Transverse colon (tissue), 4 donors: ENCODE measurements at places on chromosomes 4 and X. TPM values are rescaled to one million over a fixed set of nuclear protein-coding genes. Genes with fewer than 3 reads are reported as not detected.

- H3K4me3 ChIP-seq: no peak overlapping the region
- no peaks in the 10 kb centered on the region for H3K4me1 ChIP-seq
- no peak overlapping the region for H3K27ac ChIP-seq
- no peaks in the 10 kb centered on the region for H3K27me3 ChIP-seq
- no peaks in the 10 kb centered on the region for H3K36me3 ChIP-seq
Measured at GRCh38 chr4:174389439-174389838, 105.7 kb downstream of the CEP44 start.

DNA sequence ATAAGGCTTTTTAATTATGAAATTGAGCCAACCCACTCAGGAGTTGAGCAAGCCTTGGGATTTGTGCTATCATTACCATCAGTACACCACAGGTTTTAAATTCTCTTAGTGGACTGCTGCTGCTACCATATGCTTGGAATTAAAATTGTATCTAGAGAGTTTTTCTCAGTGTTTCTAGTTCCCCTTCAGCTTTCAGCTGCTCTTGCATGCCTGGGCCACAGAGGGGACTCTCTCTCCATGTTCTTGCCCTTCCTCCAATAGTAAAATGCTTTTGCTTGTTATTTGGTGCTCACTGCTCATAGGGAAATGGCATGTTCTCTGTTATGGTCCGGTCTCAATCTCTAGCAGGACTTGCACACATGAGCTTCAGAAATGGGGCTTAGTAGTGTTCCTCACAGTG, 101.9 kb downstream of the IGSF1 start:
- H3K4me3 ChIP-seq: no peak overlapping the region
- no peaks in the 10 kb centered on the region for H3K36me3 ChIP-seq
- no peaks in the 10 kb centered on the region for H3K4me1 ChIP-seq

- H3K27me3 ChIP-seq: no peaks in the 10 kb centered on the region
- H3K4me3 ChIP-seq: no peak overlapping the region
- no peak for DNase-seq
- H3K4me1 ChIP-seq: no peaks in the 10 kb centered on the region
Measured at GRCh38 chr4:146123231-146123630, 52.3 kb upstream of the LSM6 start.

DNA sequence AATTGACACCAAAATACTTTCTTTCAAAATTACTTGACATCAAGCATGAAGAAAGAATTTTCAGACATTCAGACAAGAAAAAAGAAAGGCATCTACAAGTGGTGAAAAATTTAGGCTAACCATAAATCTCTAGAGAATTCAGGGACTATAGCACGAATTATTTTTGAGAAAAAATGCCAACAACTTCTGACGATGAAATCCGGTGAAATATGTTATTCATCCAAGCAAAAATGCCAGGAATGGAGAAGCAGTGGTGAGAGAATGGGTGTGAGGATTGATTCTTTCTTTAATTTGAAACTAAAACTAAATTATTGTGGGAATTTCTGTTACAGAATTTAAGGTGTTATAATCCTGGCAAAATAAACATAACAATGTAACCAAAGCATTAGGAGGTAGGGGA, 69.4 kb upstream of the SORBS2 start:
- no peak overlapping the region for H3K27ac ChIP-seq
- H3K36me3 ChIP-seq: no peaks in the 10 kb centered on the region
- no peak overlapping the region for H3K4me3 ChIP-seq
- no peaks in the 10 kb centered on the region for H3K4me1 ChIP-seq

DNA sequence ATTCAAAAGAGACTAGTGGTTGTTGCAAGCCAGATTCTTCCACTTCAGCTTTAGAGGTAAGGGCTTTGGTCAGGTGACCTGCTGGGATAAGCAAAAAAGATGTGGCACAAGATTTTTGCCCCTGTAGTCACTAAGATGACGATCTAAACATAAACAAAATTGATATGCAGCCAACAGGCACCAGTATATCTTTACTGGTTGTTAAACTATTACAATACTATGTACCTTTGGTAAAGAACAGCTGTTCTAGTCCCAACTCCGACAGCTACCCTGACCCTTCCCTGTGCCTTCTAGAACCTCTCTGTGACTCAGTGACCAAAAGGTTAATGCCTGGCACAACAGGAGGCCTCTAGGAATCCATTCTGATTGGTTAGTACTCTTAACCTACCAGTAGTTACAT, 59.6 kb downstream of the MGST2 start:
- H3K4me3 ChIP-seq: no peak overlapping the region
- no peak overlapping the region for H3K27ac ChIP-seq
- no peak for DNase-seq
- no peaks in the 10 kb centered on the region for H3K27me3 ChIP-seq

GRCh38 chr4:34187056-34187455, 2057.3 kb downstream of the ARAP2 start:
- H3K27ac ChIP-seq: no peak overlapping the region
- no peaks in the 10 kb centered on the region for H3K36me3 ChIP-seq
- no peak overlapping the region for H3K4me3 ChIP-seq
- no peaks in the 10 kb centered on the region for H3K4me1 ChIP-seq
- no peaks in the 10 kb centered on the region for H3K27me3 ChIP-seq
- DNase-seq: no peak

- no peaks in the 10 kb centered on the region for H3K27me3 ChIP-seq
- no peaks in the 10 kb centered on the region for H3K4me1 ChIP-seq
- no peak for DNase-seq
Measured at GRCh38 chr4:67983333-67983732, 20.0 kb upstream of the TMPRSS11A start.

DNA sequence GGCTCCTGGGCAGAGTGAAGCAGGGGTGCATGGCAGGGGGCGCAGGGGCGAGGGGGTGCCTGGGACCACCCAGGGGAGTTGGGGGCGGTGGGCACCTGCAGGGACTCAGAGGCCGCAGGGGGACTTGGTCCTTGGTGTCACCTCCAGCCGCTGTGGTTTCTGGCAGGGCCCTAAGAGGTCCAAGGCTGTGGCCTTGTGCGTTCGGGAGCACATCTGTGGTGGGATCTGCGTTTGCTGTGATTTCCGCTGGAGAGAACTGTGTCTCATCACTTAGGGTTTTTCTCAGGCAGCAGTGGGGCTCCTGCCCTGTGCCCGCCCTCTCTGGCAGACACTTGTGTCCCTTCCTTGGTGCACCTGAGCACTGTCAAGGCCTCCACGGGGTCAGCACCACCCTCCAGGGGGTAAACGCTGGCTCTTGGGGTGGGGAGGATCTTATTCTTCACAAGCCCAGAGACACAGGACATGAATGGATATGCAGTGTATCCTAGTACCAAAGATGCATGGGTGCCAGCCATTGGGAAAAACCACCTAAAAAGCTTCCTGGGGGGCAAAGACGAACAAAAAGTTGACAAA, 66.5 kb downstream of the ACOX3 start:
- no peaks in the 10 kb centered on the region for H3K4me1 ChIP-seq
- H3K27ac ChIP-seq: no peak overlapping the region
- no peak for DNase-seq
- no peaks in the 10 kb centered on the region for H3K36me3 ChIP-seq
- H3K4me3 ChIP-seq: no peak overlapping the region

GRCh38 chr4:158254292-158254691, 44.0 kb downstream of the TMEM144 start:
- no peaks in the 10 kb centered on the region for H3K36me3 ChIP-seq
- H3K4me1 ChIP-seq: no peaks in the 10 kb centered on the region
- H3K27ac ChIP-seq: no peak overlapping the region

DNA sequence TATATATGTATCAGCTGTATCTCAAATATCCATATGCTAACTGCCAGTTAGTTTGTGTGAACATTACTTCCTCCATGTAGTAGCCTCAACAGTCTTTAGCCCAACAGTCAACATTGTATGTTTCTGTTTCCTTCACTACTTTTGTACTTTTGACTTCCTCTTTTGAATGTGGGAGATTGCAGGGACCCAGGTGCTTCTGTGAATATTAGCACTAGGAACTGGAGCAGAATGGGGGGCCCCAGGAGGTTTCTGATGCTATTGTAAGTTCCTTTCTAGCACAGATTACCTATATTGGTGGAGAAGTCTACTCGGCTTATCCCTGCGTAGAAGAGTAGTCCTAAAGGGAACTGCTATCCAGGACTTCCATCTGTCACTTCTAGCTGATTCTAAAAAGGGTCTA, 2.3 kb downstream of the PLAC8 start:
- DNase-seq: peak; percentile 21
- H3K4me3 ChIP-seq: no peak overlapping the region
- H3K4me1 ChIP-seq: peaks cover 26% of the 10 kb centered on the region
- H3K36me3 ChIP-seq: no peaks in the 10 kb centered on the region
- H3K27me3 ChIP-seq: no peaks in the 10 kb centered on the region
- peak overlapping the region; percentile 89 for H3K27ac ChIP-seq

- H3K27me3 ChIP-seq: no peaks in the 10 kb centered on the region
- H3K4me1 ChIP-seq: no peaks in the 10 kb centered on the region
- H3K27ac ChIP-seq: peak overlapping the region; percentile 67
- no peak for DNase-seq
Measured at GRCh38 chr4:7871356-7871755, 68.3 kb downstream of the AFAP1 start.

GRCh38 chr4:23022032-23022431, 329.3 kb downstream of the GBA3 start:
- H3K36me3 ChIP-seq: no peaks in the 10 kb centered on the region
- no peaks in the 10 kb centered on the region for H3K27me3 ChIP-seq
- H3K27ac ChIP-seq: no peak overlapping the region
- H3K4me3 ChIP-seq: no peak overlapping the region
- no peak for DNase-seq

NLGN4X gene
- total RNA-seq: not detected

ARR3 gene
- total RNA-seq: not detected

MSANTD1 gene
- total RNA-seq: 0.80 TPM

MTNR1A gene
- 7.0 TPM for total RNA-seq

RTL5 gene
- total RNA-seq: 3.6 TPM

ZNF185 gene
- not detected for total RNA-seq

GASK1B gene
- 7.9 TPM for total RNA-seq

IL13RA2 gene
- not detected for total RNA-seq

ASB9 gene
- 3.0 TPM for total RNA-seq
